ENCODE measurements at places on chromosomes 2 and 18. TPM values are rescaled to one million over a fixed set of nuclear protein-coding genes. Genes with fewer than 3 reads are reported as not detected.

GRCh38 chr2:220182790-220183189 is 555.4 kb downstream of the SLC4A3 start:
- H3K4me3 ChIP-seq = no peak overlapping the region
- no peaks in the 10 kb centered on the region for H3K27me3 ChIP-seq
- H3K27ac ChIP-seq = no peak overlapping the region
- H3K36me3 ChIP-seq = no peaks in the 10 kb centered on the region
- DNase-seq = no peak

- no peaks in the 10 kb centered on the region for H3K4me1 ChIP-seq
- H3K27ac ChIP-seq = no peak overlapping the region
- no peak overlapping the region for H3K4me3 ChIP-seq
- H3K27me3 ChIP-seq = no peaks in the 10 kb centered on the region
Measured at GRCh38 chr2:200788121-200788718, 23.5 kb upstream of the BZW1 start.

DNA sequence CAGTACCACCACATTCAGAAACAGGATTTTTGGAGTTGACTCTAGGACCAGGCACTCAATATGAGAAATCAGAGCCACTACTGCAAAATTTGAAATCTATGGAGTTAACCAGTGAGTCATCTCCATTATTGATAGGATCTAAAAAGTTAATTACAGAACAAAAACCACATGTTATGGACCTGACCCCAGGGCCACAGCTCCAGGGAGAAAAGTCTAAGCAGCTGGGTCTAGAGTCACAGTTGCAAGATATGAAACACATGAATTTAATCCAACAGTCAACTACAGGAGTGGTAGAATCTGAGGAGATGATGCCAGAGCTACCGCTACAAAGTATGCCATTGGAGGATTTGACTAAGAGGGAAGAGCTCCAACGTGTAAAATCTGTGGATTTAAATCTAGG is 13.4 kb upstream of the ZNF512 start:
- DNase-seq = no peak
- H3K27ac ChIP-seq = no peak overlapping the region
- H3K4me1 ChIP-seq = no peaks in the 10 kb centered on the region

Gene PSME4
- 56.9 TPM for total RNA-seq

Data from left lung (tissue), 14 donors.